ENCODE measurements at places on chromosomes 12 and 14.

- DNase-seq = no peak
Measured at GRCh38 chr12:6553051-6553868, 2.6 kb downstream of the IFFO1 start.

DNA sequence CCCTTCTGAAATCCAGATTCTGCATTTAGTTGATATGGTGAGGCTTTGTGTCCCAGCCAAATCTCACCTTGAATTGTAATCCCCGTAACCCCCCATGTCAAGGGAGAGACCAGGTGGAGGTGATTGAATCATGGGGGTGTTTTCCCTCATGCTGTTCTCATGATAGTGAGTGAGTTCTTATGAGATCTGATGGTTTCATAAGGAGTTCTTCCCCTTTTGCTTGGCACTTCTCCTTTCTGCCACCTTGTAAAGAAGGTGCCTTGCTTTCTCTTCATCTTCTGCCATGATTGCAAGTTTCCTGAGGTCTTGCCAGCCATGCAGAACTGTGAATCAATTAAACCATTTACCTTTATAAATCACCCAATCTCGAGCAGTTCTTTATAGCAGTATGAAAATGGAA is 23.1 kb upstream of the C12orf42 start:
- no peak for DNase-seq

GRCh38 chr14:101797856-101798255 is 36.3 kb downstream of the PPP2R5C start:
- DNase-seq = no peak

- no peak for DNase-seq
Measured at GRCh38 chr14:32081901-32082300, 4.8 kb downstream of the ARHGAP5 start.
